ENCODE measurements at places on chromosomes 7 and 10. TPM values are rescaled to one million over a fixed set of nuclear protein-coding genes. Genes with fewer than 3 reads are reported as not detected.

Gene TMEM140
- total RNA-seq, result 0.62 TPM

Gene CYP2E1
- 10.5 TPM for total RNA-seq

Gene SLC12A9
- total RNA-seq, result 30.1 TPM

Gene ABCF2
- 29.5 TPM for total RNA-seq

Gene HMX3
- not detected for total RNA-seq

Gene PDZD7
- total RNA-seq, result 4.5 TPM

Gene FOXI2
- not detected for total RNA-seq

Gene CLDN4
- total RNA-seq, result 0.31 TPM

Gene AKR1B1
- 29.6 TPM for total RNA-seq

Gene FLNC
- total RNA-seq, result 3.6 TPM

Gene TMEM229A
- 1.7 TPM for total RNA-seq

Gene FFAR4
- total RNA-seq, result not detected

Gene UCN3
- total RNA-seq, result not detected

Gene GIMAP7
- total RNA-seq, result 2.7 TPM

Gene CLIP2
- 105 TPM for total RNA-seq

Gene CLEC5A
- not detected for total RNA-seq

Gene ZNF12
- 33.4 TPM for total RNA-seq
